NCI-H1105 treated with DMSO at 0.1 percent for 48 hours (cell line): ENCODE measurements at places on chromosomes 7 and 10.

- DNase-seq: peak; percentile 87
Measured at GRCh38 chr7:47153058-47153457, 428.9 kb downstream of the TNS3 start.

DNA sequence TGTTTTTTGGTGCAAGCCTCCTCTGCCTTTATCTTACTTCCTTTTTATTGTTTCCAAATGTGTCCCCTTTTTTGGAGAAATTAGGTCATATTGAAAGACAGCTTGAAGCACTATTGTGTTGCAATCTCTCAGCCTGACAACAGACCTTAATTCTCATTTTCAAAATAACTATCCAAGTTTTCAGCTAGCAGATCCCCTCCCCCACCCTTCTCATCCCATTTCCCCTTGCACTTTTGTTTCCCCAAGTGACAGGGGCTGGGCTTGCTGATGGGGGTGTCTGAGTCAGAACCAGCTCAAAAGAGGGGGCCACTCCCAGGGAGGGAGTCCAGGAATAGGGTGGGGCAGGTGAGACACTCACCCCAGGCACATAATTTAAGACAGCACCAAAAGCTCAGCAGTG, 75.3 kb downstream of the MKI67 start:
- no peak for DNase-seq

DNA sequence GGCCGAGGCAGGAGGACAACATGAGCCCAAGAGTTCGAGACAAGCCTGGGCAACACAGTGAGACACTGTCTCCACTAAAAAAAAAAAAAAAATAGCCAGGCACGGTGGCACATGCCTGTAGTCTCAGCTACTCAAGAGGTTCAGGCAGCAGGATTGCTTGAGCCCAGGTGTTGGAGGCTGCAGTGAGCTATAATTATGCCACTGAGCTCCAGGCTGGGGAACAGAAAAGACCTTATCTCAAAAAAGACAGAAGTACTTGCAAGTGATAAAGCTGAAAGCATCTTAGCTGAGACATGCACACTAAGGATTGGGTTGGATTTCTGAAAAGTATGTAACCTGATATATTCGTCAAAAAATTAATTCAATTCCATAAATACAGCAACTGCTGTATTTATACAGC, 68.4 kb downstream of the PPP1R3C start:
- no peak for DNase-seq

GRCh38 chr10:77661674-77662073, 24.1 kb upstream of the KCNMA1 start:
- DNase-seq: no peak

GRCh38 chr10:43372765-43373361, 1.4 kb downstream of the FXYD4 start:
- DNase-seq: no peak

DNA sequence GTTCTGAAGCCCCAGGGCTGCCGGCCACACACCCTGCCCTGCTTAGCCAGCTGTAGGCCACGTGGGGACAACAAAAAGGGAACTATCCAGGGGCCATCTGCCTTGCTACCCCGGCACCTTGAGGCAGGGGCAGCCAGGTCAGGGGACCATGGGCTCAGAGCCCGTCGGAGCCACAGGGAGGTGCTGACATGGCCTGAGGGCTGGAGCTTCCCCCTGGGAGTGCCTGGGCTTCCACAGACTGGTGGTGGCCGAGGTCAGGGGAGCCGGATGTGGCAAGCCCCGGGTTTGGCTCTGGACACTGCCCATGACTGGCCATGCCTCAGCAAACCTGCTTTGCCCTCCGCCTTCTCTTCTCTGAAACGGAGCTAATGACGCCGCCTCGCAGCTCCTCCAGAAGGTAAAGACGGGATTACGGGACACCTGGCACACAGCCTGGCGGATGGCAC, 178.5 kb downstream of the EBF3 start:
- no peak for DNase-seq

DNA sequence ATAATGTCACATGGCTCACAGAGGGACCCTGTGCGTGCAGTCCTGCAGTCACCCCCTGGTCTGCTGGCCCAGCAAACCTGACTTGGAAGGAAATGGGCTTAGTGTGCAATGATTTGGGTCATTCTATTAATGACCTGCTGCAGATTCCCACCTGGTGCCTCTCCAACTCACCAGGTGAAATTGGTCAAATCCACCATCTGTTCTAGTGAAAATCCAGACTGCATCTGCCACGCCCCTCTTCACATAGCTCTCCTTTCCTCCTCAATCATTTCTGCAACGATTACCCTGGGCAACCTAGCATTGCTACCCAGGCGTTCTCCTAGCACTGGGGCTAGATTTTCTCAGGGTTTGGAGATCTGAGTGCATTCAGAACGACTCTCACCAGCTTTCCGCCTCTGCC, 29.4 kb downstream of the SRRM3 start:
- no peak for DNase-seq

- peak; percentile 26 for DNase-seq
Measured at GRCh38 chr7:24884401-24884800, 95.6 kb downstream of the OSBPL3 start.

GRCh38 chr10:129608653-129609052, 141.6 kb downstream of the MGMT start:
- DNase-seq: no peak

DNA sequence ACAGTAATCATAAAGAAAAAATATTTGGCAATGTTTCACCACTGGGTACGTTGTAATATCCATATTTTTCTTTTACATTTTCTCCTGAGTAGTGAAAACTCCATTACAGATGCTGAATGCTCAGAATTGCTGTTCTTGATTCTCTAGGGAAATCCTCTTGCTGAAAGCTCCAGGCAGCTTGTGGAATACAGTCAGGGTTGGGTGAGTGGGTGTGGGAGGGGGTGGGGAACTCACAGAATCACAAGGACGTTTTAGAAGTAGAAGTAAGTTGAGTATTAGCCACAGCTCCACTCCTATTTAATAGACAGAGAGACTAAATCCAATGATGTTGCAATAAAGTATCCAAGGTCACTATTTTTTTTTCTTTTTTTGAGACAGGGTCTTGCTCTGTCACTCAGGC, 1270.9 kb downstream of the TYW1 start:
- DNase-seq: no peak

- DNase-seq: no peak
Measured at GRCh38 chr10:118272149-118272721, 69.9 kb downstream of the FAM204A start.

DNA sequence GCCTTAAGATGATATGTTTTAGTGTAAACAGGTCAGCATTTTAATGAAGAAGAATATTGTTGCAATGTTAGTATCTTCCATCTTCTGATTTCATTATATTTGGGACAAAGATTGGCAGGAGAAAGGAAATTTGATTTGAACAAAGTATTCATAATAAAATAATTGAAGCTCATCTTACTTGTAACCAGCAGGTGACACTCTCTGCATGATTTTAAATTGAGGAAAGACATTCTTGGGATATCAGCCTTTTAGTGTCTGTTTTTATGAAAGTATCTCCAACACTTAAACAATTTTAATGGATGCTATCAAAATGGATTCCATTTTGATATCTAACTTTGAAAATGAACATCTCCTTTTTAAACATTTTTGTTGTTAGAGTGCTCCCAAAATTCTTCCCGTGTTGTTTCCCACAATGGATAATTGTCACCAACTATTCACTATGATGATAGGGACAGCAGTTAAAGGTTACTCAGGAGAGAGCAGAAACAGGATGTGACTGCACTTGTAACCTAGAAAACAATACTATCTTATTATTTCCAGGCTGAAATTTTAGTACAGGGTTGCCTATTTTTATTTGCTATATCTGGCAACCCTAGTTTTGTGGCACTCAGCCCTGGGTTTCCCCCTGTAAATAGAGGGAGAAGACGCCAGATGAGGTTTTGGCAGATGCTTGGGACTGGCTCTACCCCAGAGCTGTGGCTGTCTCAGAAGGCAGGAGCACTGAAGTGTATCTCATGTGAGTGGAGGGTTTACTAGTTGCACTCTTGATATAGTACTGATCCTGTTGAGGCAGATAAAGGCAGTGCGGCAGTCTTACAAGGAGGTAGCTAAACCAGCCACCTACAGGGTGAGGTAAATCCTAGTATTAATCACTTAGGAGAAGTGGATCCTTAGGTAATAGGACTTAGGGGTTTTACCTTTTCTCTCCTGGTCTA, 31.0 kb upstream of the ABCB4 start:
- peak; percentile 25 for DNase-seq

- no peak for DNase-seq
Measured at GRCh38 chr7:36949711-36950600, 225.7 kb upstream of the AOAH start.

GRCh38 chr10:132396494-132397035, 435 bp upstream of the PWWP2B start:
- DNase-seq: no peak

GRCh38 chr7:47093320-47094234, 488.3 kb downstream of the TNS3 start:
- DNase-seq: no peak

GRCh38 chr10:97066877-97067555, 118.7 kb downstream of the SLIT1 start:
- DNase-seq: no peak

DNA sequence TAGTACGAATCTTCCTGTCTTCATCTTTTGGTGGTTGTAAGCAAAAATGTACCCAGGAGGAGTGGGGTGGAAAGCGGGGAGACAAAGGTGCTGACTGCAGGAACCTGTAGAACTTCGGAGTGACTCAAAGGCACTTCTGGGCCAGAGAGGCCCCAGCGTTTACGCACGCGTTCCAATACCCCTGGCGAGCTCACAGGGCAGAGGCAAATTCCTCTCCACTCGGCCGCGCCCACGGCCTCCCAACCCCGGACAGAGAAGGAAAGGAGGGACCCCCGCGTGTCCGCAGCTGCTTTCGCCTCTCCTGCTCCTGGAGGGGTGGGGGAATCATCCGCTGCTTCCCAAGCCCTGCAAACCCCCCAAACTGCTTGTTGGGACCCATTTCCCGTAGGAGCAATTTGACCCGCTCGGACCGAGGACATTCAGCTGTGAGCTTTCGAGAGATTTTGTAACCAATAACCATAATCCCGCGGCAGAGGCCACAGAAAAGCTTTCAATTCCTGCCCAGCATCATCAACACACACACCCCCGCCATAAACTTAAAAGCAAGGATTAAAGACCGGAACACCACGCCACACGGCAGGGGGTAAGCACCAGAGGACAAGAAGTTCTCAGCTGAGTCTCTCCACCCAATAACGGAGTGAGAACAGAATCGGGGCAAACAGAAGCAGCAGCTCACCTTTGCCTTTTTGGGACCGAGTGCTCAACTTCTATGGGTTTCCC, 2.3 kb downstream of the IGF2BP3 start:
- peak; percentile 37 for DNase-seq

DNA sequence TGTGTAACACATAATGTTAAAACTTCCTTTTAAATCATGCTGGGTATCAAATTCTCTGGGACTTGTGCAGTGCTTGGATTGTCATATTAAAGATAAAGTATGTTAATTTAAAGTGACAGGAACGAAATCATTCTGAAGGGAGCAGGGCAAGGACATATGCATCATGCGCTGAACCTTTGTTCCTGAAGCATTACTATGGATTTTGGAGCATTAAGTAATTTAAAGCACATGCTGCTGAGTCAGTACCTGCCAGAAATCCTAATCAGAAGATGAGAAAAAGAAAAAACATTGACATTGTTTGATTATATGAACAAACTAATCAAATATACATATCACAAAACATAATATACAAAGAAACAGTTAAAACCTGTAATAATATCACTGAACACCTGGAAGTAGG, 101.4 kb downstream of the MICU1 start:
- DNase-seq: no peak

DNA sequence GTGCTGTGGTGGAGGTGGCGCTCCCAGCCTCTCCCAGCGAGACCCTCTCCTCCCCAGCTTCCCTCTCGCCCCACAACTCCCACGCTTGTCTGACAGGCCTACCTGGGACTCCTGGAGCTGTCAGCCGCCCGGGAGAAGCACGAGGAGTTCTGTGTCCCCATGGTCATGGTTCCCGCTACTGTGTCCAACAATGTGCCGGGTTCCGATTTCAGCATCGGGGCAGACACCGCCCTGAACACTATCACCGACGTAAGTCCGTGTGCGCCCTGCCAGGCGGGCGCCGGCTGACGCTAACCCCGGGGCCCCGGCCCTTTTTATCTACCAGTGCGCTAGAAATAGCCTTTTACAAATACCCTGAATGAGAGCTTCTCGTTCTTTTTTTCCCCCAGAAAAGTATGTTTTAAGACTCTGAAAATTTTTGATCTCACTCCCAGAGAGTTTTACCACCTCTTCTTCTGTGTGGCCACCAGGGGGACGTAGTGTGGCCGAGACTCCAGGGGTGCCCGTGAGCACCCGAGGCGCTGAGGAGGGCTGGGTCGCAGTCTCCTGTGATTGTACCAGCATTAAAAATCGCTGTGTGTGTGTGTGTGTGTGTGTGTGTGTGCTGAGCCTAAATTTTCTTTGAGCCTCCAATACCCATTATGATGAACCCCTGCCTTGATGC, 52.6 kb downstream of the PFKP start:
- DNase-seq: no peak
